Smooth muscle cell of the pulmonary artery (primary cell): ENCODE measurements at places on chromosomes 7 and 10. TPM values are rescaled to one million over a fixed set of nuclear protein-coding genes. Genes with fewer than 3 reads are reported as not detected.

Gene SFR1
- 3.9 and 5.5 TPM in 2 replicates for total RNA-seq

Gene PTPN20
- total RNA-seq: 3.8 and 4.5 TPM in 2 replicates

Gene MET
- total RNA-seq: 55.3 and 131 TPM in 2 replicates

Gene PLAC9
- total RNA-seq: 8.0 and 18.2 TPM in 2 replicates

Gene VAX1
- total RNA-seq: not detected in 2 replicates

Gene VSTM2A
- not detected in 2 replicates for total RNA-seq

Gene ZNF239
- total RNA-seq: 5.9 and 7.5 TPM in 2 replicates

Gene CDNF
- total RNA-seq: 0.59 and 2.6 TPM in 2 replicates

Gene STRIP2
- total RNA-seq: 2.2 and 20.9 TPM in 2 replicates

Gene PIK3CG
- total RNA-seq: 0.03 and 0.07 TPM in 2 replicates

Gene ZNF804B
- total RNA-seq: not detected in 2 replicates

Gene WDR37
- 15.2 and 20.7 TPM in 2 replicates for total RNA-seq

Gene CYP26A1
- not detected in 2 replicates for total RNA-seq

Gene AQP1
- 71.5 and 335 TPM in 2 replicates for total RNA-seq

Gene HERPUD2
- 31.3 and 35.7 TPM in 2 replicates for total RNA-seq

Gene DPP6
- total RNA-seq: not detected in 2 replicates

Gene NPC1L1
- total RNA-seq: 0.07 and 0.13 TPM in 2 replicates

Gene ARF5
- 75.5 and 94.2 TPM in 2 replicates for total RNA-seq

Gene CHCHD2
- total RNA-seq: 166 and 200 TPM in 2 replicates

Gene PKD2L1
- total RNA-seq: not detected in 2 replicates

Gene IFIT1B
- total RNA-seq: 0.03 TPM in 1 of 2 replicates, not detected in the other

Gene STEAP4
- 0.96 and 5.9 TPM in 2 replicates for total RNA-seq

Gene SFRP4
- total RNA-seq: 72.7 and 95.2 TPM in 2 replicates

Gene FXYD4
- not detected in 2 replicates for total RNA-seq

Gene ANLN
- 11.5 and 27.8 TPM in 2 replicates for total RNA-seq
